ENCODE measurements at places on chromosomes 1 and 21. TPM values are rescaled to one million over a fixed set of nuclear protein-coding genes. Genes with fewer than 3 reads are reported as not detected.

The FOXD3 gene
- total RNA-seq, result not detected

The WNT4 gene
- total RNA-seq, result not detected

GRCh38 chr21:44326716-44327602 lies 12.2 kb downstream of the CFAP410 start:
- H3K27me3 ChIP-seq, result no peaks in the 10 kb centered on the region
- no peaks in the 10 kb centered on the region for H3K4me1 ChIP-seq
- no peak for DNase-seq
- H3K4me3 ChIP-seq, result no peak overlapping the region
- no peak overlapping the region for H3K27ac ChIP-seq

DNA sequence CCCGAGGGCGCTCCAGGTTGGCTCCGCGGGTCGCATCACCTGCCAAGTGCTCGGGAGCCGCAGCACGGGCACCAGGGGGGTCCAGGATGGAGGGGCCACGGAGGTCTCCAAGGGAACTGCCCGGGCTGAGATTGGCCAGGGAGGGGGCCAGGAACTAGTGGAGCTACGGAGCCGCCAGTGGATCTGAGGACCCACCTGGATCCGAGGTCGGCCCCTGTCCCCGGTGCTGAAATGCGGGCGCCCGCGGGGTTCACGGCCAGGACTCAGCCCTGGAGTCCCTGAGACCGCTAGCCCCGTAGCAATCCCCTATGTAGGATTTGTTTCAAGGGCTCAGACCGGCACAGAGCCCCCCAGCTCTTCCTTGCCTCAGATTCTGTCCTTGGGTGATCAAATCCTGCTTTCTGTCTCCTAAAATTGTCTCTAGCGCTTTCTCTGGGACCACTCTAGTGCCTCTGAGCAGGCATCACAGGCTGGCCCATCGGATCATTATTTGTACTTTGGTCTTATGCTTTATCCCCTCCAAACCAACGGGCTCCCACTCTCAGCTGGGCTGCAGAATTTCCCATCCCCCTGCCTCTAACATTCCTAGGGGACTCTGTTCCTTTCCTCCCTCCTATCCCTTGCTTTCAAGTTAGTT lies 27.3 kb downstream of the KIAA2013 start:
- DNase-seq, result peak; percentile 32
- H3K27me3 ChIP-seq, result peaks cover 37% of the 10 kb centered on the region
- H3K4me1 ChIP-seq, result no peaks in the 10 kb centered on the region
- no peaks in the 10 kb centered on the region for H3K36me3 ChIP-seq
- no peak overlapping the region for H3K27ac ChIP-seq

DNA sequence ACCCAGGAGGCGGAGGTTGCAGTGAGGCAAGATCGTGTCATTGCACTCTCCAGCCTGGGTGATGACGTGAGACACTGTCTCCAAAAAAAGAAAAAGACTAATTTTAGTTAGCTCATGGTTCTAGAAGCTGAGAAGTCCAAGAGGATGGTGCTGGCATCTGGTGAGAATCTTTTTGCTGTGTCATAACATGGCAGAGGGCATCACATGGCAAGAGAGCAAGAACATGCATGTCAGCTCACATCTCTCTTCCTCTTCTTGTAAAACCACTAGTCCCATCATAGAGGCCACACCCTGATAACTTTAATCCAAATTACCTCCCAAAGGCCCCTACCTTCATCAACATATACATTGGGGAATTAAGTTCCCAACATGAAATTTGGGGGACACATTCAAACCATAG lies 13.8 kb upstream of the CNN3 start:
- no peaks in the 10 kb centered on the region for H3K36me3 ChIP-seq
- no peak overlapping the region for H3K27ac ChIP-seq
- H3K4me1 ChIP-seq, result no peaks in the 10 kb centered on the region
- no peak overlapping the region for H3K4me3 ChIP-seq
- peaks cover 7% of the 10 kb centered on the region for H3K27me3 ChIP-seq
- no peak for DNase-seq

DNA sequence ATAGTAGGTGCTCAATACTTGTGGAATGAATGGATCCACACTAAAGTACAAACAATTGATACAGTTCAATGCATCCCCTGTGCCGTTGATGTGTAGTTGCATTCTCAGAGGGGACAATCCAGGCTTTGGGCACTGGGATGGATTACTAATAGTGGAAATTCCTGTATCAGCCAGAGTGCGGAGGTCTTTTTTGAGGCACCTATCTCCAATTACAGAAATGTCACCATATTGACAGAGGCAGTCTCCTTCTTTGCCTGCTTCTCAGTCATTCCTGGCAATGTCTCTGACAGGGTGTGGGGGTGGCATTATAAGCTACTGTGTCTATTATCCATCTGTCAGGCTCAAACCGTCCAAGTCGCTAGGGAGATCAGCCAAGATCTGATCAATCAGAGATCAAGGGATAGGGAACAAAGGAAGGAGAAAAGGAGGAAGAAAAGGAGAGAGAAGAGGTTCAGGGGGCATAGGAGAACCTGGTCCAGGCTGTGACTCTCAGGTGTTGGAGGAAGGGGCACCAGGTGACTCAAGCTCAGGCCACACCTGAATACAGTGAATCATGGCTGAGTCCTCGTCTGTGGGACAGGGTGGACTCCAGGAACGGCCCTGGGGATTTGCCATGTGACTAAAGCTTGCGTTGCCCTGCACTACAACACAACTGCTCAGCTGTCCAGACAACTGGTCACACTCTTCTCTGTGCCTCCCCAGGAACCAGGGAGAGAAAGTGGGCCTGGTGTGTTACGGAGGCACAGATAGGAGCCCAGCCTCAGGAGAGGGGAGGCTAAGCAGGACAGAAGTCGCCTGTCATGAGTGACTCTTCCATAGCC lies 3.4 kb upstream of the LAMB3 start:
- no peaks in the 10 kb centered on the region for H3K27me3 ChIP-seq
- H3K4me3 ChIP-seq, result no peak overlapping the region
- DNase-seq, result no peak
- no peak overlapping the region for H3K27ac ChIP-seq
- H3K4me1 ChIP-seq, result peaks cover 52% of the 10 kb centered on the region
- H3K36me3 ChIP-seq, result no peaks in the 10 kb centered on the region

- peaks cover 78% of the 10 kb centered on the region for H3K4me1 ChIP-seq
- H3K36me3 ChIP-seq, result peaks cover 9% of the 10 kb centered on the region
- peak within 1 kb of the TSS; percentile 97 for H3K27ac ChIP-seq
- DNase-seq, result peak; percentile 62
- no peaks in the 10 kb centered on the region for H3K27me3 ChIP-seq
- peak within 1 kb of the TSS; percentile 99 for H3K4me3 ChIP-seq
Measured at GRCh38 chr1:151006327-151007052, at the start of gene MINDY1. Gene MINDY1 (minus strand): TSS chr1:151006902. CDS start chr1:151002617, 4,285 bp downstream.

GRCh38 chr1:60896701-60897363 lies 185.5 kb upstream of the NFIA start:
- no peaks in the 10 kb centered on the region for H3K36me3 ChIP-seq
- no peak overlapping the region for H3K4me3 ChIP-seq
- H3K27ac ChIP-seq, result no peak overlapping the region
- peaks cover 25% of the 10 kb centered on the region for H3K27me3 ChIP-seq
- DNase-seq, result no peak

The ZBTB8A gene
- total RNA-seq, result 0.27 TPM

DNA sequence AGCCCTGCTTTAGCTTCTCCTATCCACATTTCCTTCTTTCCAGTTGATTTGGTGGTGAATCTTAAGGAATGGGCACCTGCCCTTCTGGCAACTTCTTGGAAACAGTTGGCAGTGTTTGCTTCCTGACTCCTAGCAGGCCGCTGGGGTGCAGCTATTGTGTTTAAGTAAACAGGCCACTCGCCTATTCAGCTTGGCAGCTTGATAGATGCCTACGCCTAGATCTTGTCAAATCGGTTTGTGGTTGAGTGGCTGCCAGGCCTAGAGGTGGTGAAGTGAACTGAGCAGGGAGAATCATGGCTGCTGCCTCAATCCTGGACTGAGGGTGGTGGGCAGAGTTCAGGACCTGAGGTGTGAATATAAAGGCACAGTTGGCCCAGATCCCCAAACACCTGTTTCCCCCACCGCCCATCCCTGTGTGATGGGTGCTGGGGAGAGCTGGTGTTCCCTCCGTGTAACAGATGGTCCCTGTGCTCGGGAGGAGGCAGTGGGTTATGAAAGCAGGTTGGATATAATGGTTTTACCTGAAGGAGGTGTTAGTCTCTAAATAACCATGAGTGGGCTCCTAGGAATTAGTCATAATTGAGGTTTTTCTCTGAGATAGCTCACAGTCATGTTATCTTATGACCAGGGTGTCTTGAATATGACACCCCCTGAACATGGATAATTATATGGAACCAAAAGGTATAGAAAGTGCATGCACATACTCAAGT lies 940 bp upstream of the PLA2G2C start:
- H3K27me3 ChIP-seq, result peaks cover 23% of the 10 kb centered on the region
- DNase-seq, result peak; percentile 65
- H3K4me3 ChIP-seq, result peak overlapping the region; percentile 41
- H3K36me3 ChIP-seq, result no peaks in the 10 kb centered on the region
- H3K27ac ChIP-seq, result peak overlapping the region; percentile 74

- no peaks in the 10 kb centered on the region for H3K27me3 ChIP-seq
- H3K4me1 ChIP-seq, result peaks cover 11% of the 10 kb centered on the region
- no peak overlapping the region for H3K4me3 ChIP-seq
- peak; percentile 23 for DNase-seq
Measured at GRCh38 chr21:46424039-46424591, 34.6 kb upstream of the DIP2A start.

DNA sequence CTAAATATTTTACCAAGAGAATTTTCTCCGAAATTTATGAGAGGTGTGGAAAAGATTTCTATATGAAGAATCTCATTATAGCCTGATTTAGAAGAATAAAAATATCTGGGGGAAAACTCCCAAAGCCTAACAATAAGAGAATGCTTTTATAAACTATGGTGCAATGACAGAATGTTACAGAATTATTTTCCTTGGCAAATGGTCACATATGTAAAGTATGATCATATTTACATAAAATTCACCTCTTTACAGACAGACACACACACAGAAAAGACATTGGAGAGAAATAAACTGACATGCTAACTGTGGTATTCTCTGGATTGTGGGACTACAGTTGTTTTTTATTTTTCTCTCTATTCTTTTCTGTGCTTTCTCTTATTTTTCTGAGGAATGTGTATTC lies 226.3 kb upstream of the USP24 start:
- H3K36me3 ChIP-seq, result no peaks in the 10 kb centered on the region
- H3K27me3 ChIP-seq, result peaks cover 1% of the 10 kb centered on the region
- H3K4me1 ChIP-seq, result no peaks in the 10 kb centered on the region
- DNase-seq, result no peak
- no peak overlapping the region for H3K4me3 ChIP-seq
- H3K27ac ChIP-seq, result no peak overlapping the region

GRCh38 chr1:4483021-4483625 lies 171.3 kb upstream of the AJAP1 start:
- no peak overlapping the region for H3K4me3 ChIP-seq
- no peaks in the 10 kb centered on the region for H3K4me1 ChIP-seq
- no peak for DNase-seq

DNA sequence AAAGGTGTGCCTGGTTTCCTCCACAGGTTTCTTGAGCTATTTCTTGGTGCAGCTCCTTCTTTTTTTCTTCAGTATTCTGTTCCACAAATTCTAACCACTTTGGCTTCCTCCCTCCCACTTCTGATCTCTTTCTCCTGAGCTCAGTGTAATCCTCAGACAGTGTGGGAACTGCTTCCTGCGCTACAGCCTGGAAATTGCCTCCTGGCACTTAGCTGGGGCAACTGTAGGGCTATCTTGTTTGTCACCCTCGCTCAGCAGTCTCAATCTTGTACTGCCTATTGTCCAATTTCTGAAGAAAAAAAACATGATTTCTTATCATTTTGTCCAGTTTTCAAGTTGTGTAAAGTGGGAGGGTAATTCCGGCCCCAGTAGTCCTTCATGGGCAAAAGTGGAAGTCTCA lies 24.0 kb upstream of the GALNT2 start:
- no peak overlapping the region for H3K4me3 ChIP-seq
- H3K27ac ChIP-seq, result no peak overlapping the region
- peaks cover 23% of the 10 kb centered on the region for H3K27me3 ChIP-seq
- no peaks in the 10 kb centered on the region for H3K36me3 ChIP-seq
- no peak for DNase-seq

GRCh38 chr21:36724660-36725059 lies 25.7 kb downstream of the SIM2 start:
- no peak overlapping the region for H3K4me3 ChIP-seq
- no peak for DNase-seq
- no peak overlapping the region for H3K27ac ChIP-seq
- H3K36me3 ChIP-seq, result no peaks in the 10 kb centered on the region

The LCE2C gene
- not detected for total RNA-seq

GRCh38 chr21:46081022-46081861 lies 16.7 kb upstream of the COL6A2 start:
- H3K4me1 ChIP-seq, result no peaks in the 10 kb centered on the region
- H3K27me3 ChIP-seq, result no peaks in the 10 kb centered on the region
- H3K27ac ChIP-seq, result no peak overlapping the region
- H3K4me3 ChIP-seq, result no peak overlapping the region
- H3K36me3 ChIP-seq, result no peaks in the 10 kb centered on the region

- H3K36me3 ChIP-seq, result peaks cover 31% of the 10 kb centered on the region
- no peaks in the 10 kb centered on the region for H3K27me3 ChIP-seq
- H3K4me3 ChIP-seq, result no peak overlapping the region
- peaks cover 19% of the 10 kb centered on the region for H3K4me1 ChIP-seq
Measured at GRCh38 chr1:230204842-230205241, 137.8 kb downstream of the GALNT2 start.

GRCh38 chr1:243230914-243231313 lies 24.2 kb downstream of the CEP170 start:
- H3K27me3 ChIP-seq, result no peaks in the 10 kb centered on the region
- H3K4me1 ChIP-seq, result peaks cover 2% of the 10 kb centered on the region
- H3K4me3 ChIP-seq, result no peak overlapping the region
- no peak for DNase-seq
- H3K27ac ChIP-seq, result no peak overlapping the region
- H3K36me3 ChIP-seq, result peaks cover 43% of the 10 kb centered on the region

The AMIGO1 gene
- 1.8 TPM for total RNA-seq

The ANGPTL3 gene
- not detected for total RNA-seq

The KCNA3 gene
- 25.6 TPM for total RNA-seq
